HFFc6 (cell line): ENCODE measurements at places on chromosomes 5 and 9. TPM values are rescaled to one million over a fixed set of nuclear protein-coding genes. Genes with fewer than 3 reads are reported as not detected.

The GABRA6 gene
- total RNA-seq = not detected in 3 replicates

The WWC1 gene
- 3.2 to 8.4 TPM (median 4.6 TPM) in 3 replicates for total RNA-seq

The CBY3 gene
- total RNA-seq = not detected in 3 replicates

The EPB41L4B gene
- total RNA-seq = 0.05 to 0.29 TPM in 2 of 3 replicates, not detected in the other

DNA sequence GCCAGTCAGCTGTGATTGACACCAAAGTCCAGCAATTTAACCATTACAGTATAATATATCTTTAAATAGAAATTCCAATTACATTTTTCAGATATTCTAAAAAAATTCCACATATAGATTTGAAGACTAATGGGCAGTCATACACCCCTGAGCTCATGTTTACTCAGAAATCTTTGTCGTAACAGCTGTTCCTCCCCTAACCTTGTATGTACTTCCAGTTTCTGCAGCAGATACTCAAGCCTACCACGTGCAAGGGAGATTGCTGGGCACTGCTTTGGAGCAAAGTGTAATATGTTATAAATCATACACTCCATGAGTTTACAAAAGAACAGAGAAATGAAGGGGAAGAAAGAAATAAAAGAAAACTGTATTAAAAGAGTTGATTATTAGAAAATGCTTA lies 241.2 kb downstream of the TRIM32 start:
- H3K4me1 ChIP-seq = no peaks in the 10 kb centered on the region
- H3K36me3 ChIP-seq = no peaks in the 10 kb centered on the region
- H3K27ac ChIP-seq = no peak overlapping the region
- H3K27me3 ChIP-seq = no peaks in the 10 kb centered on the region; the same call in 1 of the 2 replicates
- no peak for DNase-seq
- H3K4me3 ChIP-seq = no peak overlapping the region

DNA sequence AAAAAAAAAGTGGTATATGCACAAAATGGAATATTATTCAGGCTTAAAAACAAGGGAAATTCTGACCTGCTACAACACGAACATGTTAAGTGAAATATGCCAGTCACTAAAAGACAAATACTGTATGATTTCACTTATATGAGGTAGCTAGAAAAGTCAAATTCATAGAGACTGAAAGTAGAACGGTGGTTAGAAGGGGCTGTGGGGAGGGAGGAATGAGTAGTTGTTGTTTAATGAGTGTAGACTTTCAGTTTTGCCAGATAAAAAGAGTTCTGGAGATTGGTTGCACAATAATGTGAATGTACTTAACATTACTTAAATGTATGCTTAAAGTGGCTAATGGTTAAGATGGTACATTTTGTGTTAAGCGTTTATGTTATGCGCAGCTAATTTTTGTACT lies 79.5 kb upstream of the IL12B start:
- peaks cover 10% of the 10 kb centered on the region for H3K27me3 ChIP-seq
- H3K4me1 ChIP-seq = no peaks in the 10 kb centered on the region

DNA sequence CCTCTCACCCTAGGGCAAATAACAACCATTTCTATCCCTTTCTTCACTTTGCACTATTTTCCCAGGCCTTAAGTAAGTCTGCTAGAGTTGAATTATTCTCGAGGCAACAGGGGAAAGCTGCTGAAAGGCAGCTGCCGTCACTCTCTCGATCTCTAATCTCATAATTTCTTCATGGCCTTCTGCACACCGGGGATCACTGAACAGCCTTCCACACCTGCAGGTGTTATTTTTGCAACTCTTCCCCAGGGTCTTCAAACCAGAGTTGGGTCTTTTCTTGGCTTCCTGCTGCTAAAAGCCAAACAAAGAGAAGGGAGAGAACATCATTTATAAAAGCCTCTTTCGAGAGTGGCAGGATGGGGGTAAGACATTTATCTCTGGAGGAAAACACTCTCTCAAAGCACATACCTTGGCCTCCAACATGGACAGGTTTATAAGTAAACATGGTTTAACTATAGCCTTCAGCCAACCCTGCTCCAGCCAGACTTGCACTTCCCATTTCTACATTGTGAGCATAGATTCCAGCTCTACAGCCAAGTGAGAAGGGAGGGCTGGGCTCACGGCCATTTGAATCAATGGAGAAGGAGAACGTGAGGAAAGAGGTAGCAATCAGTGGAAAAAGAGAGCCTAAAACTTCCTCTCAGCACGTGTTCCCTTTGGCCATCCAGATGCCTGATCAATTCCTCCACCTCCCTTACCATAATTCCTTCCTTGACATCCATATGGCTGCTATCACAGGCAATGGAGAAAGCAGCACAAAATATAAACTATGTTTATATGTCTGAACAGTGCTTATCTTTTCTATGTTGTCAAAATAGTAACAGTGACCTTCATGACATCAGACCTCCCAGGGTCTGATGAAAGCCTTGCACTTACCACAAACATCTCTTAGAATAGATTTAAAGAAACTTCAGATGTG lies 464.9 kb downstream of the TLE1 start:
- DNase-seq = no peak
- no peak overlapping the region for H3K4me3 ChIP-seq
- peaks cover 4% of the 10 kb centered on the region for H3K27me3 ChIP-seq
- H3K4me1 ChIP-seq = no peaks in the 10 kb centered on the region

GRCh38 chr5:65828022-65828896 lies 98.1 kb upstream of the ERBIN start:
- peak; percentile 71 for DNase-seq
- no peaks in the 10 kb centered on the region for H3K27me3 ChIP-seq
- H3K27ac ChIP-seq = peak overlapping the region; percentile 76
- peak overlapping the region; percentile 78 for H3K4me3 ChIP-seq

DNA sequence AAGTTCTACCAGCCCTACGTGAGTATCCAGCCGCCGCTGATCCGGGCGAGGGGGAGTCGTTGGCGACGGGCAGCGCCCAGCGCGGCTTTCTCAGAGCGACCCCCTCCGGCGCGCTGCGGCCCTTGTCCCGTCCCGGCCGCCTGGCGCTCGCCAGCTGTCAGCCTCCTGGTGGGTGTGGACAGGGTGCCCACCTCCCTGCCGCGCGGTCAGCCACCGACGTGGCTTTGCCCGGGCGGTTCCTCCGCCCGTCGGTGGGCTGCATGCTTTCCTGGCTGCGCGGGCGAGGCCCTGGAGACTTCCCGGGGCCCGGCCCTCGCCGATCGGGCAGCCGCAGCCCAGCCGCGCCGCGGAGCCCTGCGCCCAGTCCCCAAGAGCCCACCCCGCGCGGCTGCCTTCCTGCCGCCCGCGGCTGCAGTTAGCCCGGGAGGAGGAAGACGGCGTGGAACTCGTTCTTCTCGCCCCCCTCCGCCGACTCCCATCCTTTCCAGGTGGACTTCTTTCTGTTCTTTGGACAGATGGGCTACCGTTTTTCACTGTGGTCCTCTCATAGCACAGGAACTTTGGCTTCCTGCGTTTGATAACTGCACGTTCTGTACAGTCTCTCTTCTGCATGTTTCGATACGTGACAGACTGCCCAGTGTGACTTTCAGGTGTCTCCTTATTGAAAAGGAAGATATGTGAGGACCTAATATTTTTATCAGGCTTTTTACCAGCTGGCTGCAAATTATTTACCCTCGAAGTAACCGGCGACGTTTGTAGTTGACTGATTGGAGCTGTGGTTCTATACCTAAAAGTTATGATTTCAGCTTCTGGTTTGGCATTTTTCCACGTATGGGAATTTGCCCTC lies 577 bp downstream of the AP3S1 start:
- H3K36me3 ChIP-seq = peaks cover 18% of the 10 kb centered on the region
- DNase-seq = peak; percentile 42
- H3K27ac ChIP-seq = peak overlapping the region; percentile 100
- peaks cover 54% of the 10 kb centered on the region for H3K4me1 ChIP-seq
- peak overlapping the region; percentile 92 for H3K4me3 ChIP-seq
- H3K27me3 ChIP-seq = peaks cover 2% of the 10 kb centered on the region
